ENCODE measurements at places on chromosomes 16 and 17.

DNA sequence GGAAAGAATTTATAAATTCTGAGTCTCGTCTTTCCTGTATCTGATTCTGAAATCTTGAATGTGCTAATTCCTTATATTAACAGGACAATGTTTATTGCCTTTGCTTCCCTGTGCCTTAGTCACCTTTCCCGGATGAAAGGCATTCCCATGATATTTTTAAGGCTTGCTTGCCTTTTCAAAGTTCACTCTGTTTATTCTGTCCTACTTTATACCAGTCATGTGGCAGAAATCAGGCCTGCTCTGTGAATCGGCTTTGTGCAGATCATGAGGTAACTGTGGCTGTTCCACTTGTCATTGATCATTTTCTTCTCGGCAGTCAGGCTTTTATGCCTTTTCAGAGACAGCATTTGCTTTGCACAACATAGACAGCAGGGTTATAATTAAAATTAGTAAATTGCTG lies 28.8 kb upstream of the ABCC11 start:
- DNase-seq: no peak

GRCh38 chr16:17921357-17921978 lies 415.1 kb downstream of the NPIPA8 start:
- DNase-seq: peak; percentile 7

GRCh38 chr17:39114723-39115122 lies 36.7 kb downstream of the PLXDC1 start:
- DNase-seq: no peak

GRCh38 chr16:75319513-75320411 lies 68.3 kb upstream of the BCAR1 start:
- DNase-seq: no peak

- no peak for DNase-seq
Observed at GRCh38 chr17:76537578-76538280, at the start of gene CYGB. TSS of gene CYGB (minus strand) at chr17:76537709. CDS start at chr17:76537542, 167 bp downstream.

- peak; percentile 23 for DNase-seq
Observed at GRCh38 chr17:42288803-42289610, 709 bp downstream of the STAT5A start.

GRCh38 chr17:80935526-80935925 lies 56.1 kb upstream of the CHMP6 start:
- no peak for DNase-seq

DNA sequence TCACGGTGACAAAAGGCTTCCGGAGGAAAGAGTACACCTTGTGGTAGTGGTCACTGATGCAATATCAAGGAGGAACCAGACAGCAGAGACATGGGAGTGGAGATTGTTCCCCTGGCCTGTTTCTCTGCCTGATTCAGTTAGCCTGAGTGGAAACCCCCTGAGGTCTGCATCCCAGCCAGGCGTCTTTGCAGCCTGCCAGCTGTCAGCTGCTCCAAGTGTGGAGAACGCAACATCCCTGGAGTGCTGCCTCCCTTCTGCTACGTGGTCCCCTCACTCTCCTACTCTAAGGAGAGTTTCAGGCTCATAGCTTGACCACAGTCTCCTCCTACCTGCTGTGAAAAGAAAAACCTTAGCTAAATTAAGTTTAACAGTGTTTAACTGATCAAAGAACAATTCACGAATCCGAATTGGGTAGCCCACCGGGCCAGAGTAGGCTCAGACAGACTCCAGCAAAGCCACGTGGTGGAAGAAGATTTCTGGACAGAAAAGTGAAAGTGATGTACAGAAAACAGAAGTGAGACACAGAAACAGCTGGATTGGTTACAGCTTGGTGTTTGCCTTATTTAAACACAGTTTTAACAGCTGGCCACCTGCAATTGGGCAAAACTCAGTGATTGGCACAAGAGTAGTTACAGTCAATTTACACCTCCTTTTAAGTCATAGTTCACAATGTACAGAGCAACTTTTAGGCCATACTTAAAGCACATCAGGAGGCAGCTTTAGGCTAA lies 188.6 kb downstream of the DNAH9 start:
- no peak for DNase-seq

- DNase-seq: no peak
Observed at GRCh38 chr17:17093764-17094163, 51.5 kb downstream of the MPRIP start.

- DNase-seq: no peak
Observed at GRCh38 chr16:87621976-87622713, 19.8 kb downstream of the JPH3 start.

GRCh38 chr16:4214215-4214621 lies 27.7 kb downstream of the SRL start:
- DNase-seq: no peak

DNA sequence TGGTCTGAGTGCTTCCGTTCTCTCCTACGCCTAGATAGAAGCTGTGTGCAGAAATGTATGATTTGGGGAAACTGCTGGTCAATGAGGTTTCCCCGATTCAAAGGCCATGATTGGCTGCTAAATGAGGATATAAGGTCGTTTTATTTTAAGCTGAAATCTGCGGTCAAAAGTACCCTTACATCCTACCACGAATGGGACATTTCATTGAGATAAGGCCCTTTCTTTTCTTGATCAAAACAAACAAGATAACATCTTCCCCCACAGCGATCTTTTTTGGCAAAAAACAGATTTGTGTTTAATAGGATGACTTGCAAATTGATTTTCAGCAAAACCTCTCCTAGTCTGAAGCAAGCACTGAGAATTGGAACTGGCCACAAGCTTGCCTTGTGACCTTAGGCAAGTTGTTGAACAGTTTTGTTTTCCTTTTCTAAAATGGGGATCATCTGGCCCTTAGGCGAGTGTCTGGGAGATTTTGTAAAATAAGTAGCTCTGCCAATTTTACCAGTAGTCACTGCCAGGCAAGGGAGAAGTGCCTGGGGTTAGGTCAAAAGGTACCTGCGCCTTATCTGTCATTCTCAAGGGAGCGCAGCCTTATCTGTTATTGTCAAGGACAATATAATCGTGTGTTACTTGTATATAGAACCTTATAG lies 635 bp downstream of the SCPEP1 start:
- no peak for DNase-seq

DNA sequence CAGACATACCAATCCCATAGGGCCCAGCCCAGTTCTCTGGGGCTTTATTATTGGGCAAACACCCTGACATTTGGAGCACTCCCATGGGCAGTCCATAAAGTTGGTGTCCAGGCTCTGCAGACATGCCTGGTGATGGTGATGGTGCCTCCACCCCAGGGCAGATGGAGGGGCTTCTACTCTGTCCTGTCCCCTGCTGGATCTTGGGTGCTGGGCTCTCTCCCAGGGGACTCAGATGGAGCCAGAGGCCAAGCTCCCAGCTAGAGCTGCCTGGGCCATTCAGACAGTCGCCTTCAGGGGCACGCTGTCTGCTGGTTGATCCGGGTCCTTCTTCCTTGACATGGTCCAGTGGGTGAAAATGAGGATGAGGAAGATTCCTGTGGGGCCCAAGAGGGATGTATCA lies 10.6 kb downstream of the CDH16 start:
- DNase-seq: no peak

GRCh38 chr16:75288596-75289120 lies 37.2 kb upstream of the BCAR1 start:
- DNase-seq: peak; percentile 44
